ENCODE measurements at places on chromosomes 6 and 20.

- DNase-seq: no peak
Measured at GRCh38 chr20:14431568-14431967, 94.2 kb upstream of the FLRT3 start.

DNA sequence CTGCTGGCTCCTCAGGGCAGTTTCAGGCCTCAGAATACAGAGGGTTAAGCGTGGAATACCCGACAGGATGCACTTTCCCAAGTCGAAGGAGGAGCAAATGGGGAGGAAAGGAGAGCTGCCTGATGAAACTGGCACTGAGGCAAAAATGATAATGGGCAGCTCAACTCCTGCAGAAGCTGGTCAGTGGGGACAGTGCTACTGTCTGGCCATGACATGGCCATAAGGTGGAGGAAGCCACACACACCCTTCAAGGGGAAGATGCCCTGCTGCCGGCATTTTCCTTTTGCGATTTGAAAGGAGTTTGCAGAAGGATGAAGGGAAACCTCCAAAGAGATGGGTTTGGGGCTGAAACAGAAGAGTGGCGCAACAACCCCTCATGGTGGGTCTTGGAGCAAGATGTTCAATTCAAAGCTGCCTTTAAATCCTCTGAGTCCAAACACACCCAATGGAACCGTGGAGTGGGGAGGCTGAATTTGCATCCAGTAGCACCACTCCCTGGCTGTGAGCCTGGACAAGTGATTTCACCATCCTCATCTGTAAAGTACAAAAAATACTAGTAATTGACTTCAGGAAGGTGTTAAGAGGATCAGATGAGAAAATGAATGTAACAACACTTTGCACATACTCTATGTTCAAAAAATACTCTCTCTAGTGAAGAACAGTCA, 3.2 kb downstream of the ADIG start:
- no peak for DNase-seq

- DNase-seq: no peak
Measured at GRCh38 chr6:44631968-44632367, 244.5 kb downstream of the CDC5L start.

- no peak for DNase-seq
Measured at GRCh38 chr20:36017048-36017951, 48.9 kb downstream of the CNBD2 start.

- no peak for DNase-seq
Measured at GRCh38 chr6:83511901-83512681, at the start of gene PRSS35. TSS of gene PRSS35 (plus strand) at chr6:83512534. CDS start at chr6:83523442, 10,908 bp downstream.

- DNase-seq: no peak
Measured at GRCh38 chr6:11460001-11460668, 77.4 kb upstream of the TMEM170B start.

- DNase-seq: no peak
Measured at GRCh38 chr20:51668947-51669346, 99.2 kb downstream of the ATP9A start.

DNA sequence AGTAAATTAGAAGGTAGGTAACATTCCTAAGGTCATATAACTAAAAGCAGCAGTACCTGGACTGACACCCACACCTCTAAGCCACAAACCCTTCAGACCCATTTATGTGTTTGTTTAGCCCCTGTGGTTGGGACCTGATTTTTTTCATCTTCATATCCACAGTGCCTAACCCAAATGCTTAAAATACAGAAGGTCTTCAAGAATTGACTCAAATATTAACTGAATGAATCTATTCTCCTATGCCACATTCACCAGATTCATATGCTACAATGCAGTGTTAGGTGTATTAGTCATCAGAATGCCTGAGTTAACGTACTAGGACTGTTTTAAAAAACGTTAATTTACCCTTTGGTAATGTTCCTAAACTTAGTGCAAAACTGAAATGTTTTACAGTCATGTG, 124.8 kb downstream of the AHI1 start:
- DNase-seq: no peak

DNA sequence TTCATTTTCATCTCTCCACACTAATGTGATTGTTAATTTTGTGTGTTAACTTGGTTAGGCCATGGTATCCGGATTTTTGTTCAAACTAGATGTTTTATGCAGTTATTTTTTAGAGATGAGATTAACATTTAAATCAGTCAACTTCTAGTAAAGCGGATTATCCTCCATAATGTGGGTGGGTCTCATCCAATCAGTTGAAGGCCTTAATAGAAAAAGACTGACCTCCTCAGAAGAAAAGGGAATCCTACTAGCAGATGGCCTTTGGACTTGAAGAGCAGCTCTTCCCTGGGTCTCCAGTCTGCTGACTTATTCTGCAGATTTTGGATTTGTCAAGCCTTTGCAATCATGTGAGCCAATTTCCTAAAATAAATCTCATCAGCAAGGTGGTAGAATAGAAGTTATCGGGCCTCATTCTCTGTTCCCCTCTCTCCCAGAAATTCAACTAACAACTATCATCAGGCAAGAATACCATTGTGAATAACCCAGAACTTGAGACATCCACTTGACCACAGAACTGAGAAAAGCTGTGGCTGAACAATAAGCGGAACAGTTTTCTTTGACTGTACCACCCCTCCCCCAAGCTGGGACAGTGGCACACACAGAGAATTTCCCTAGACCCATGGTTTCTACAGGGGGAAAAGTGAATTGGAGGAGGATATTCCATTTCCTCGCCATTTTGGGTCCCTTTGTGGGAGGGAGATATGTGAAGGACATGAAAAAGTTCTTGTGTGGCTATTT, 323.0 kb downstream of the UTRN start:
- DNase-seq: no peak

- no peak for DNase-seq
Measured at GRCh38 chr20:22285555-22285954, 298.8 kb downstream of the FOXA2 start.
